ENCODE measurements at places on chromosomes 13 and 19. TPM values are rescaled to one million over a fixed set of nuclear protein-coding genes. Genes with fewer than 3 reads are reported as not detected.
A peak's percentile ranks its signal among the peaks of the same experiment; 100 is the strongest.

Gene EDDM13
- not detected for total RNA-seq

DNA sequence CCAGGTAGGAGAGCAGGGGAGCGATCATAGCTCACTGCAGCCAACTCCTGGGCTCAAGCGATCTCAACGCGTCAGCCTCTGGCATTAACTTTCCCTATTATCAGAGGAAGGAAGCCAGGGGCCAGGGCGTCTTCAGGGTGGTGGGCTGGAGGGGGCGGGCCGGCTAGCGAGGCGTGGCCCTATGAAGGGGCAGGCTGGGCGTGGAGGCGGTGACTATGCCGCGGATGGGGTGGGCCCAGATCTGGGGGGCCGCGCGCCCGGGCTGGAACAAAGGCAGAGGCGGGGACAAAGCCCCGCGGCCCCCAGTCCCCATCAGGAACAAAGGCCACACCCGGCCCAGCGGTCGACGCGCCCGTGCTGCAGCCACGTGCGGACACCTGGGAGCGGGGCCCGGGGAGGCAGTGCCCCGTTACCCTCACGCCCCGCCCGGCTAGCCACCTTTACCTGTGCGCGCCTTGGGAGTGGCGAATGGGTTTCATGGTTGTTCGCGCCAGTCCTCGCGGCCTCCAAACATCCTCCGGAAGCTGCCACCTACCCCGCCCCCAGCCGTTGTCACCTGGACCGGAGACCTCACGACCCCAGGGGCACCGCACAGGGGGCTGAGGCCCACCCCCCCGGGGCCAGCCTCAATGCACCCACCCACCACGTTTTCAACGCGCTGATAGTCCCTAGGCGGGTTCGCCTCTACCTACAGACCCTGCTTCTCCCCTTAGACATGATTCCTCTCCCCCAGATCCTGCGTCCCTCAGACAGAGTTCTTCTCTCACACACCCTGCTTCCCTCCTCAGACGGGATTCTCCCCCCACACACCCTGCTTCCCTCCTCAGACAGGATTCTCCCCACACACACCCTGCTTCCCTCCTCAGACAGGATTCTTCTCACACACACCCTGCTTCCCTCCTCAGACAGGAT lies 5.4 kb upstream of the TRIM28 start:
- DNase-seq = no peak

- peak; percentile 40 for DNase-seq
Observed at GRCh38 chr13:78298657-78299056, 304.7 kb downstream of the POU4F1 start.

DNA sequence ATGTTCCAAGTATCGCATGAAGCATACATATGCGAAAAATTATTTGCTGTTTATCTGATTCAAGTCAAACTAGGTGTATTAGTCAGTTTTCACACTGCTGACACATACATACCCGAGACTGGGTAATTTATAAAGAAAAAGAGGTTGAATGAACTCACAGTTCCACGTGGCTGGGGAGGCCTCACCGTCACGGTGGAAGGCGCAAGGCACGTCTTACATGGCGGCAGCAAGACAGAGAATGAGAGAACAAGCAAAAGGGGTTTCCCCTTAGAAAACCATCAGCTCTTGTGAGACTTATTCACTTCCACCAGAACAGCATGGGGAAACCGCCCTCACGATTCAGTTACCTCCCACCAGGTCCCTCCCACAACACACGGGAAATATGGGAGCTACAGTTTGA lies 13.0 kb upstream of the PROZ start:
- DNase-seq = no peak

Gene FPR1
- 0.40 TPM for total RNA-seq

GRCh38 chr19:13033819-13034611 lies 38.7 kb downstream of the NFIX start:
- peak; percentile 37 for DNase-seq

All from renal cortical epithelial cell (primary cell).